Hepatocyte (in vitro differentiated cells): ENCODE measurements at places on chromosomes 5 and 9.

DNA sequence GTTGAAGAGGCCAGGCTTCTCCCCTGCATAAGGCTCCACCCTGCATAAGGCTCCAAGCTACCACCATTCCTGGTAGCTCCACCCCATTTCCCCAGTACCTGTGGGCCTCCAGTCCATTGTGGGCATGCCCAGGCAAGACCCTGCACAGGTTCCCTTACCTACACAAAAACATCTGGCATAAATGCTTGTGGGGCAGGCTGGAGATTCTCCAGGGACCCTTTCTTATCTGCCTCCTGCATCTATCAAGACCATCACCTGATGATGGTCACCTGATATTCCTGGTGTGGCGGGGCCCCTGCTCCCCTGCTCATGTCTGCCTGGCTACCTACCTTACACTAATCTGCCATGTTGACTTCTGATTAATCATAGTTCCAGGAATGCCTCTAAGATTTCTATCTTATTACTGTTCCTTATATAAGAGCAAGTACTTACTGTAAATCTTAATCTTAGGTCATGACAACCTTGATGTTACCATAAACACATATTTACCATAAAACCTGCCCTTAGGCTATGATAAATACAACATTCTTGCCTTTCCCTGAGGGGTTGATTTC is 41.0 kb downstream of the FGD3 start:
- no peak for DNase-seq

- no peak for DNase-seq
Observed at GRCh38 chr5:168801567-168801966, 222.4 kb upstream of the PANK3 start.

- DNase-seq, result no peak
Observed at GRCh38 chr9:127812011-127812410, 9.3 kb downstream of the FPGS start.

GRCh38 chr5:24094081-24094679 is 550.6 kb downstream of the CDH10 start:
- no peak for DNase-seq

DNA sequence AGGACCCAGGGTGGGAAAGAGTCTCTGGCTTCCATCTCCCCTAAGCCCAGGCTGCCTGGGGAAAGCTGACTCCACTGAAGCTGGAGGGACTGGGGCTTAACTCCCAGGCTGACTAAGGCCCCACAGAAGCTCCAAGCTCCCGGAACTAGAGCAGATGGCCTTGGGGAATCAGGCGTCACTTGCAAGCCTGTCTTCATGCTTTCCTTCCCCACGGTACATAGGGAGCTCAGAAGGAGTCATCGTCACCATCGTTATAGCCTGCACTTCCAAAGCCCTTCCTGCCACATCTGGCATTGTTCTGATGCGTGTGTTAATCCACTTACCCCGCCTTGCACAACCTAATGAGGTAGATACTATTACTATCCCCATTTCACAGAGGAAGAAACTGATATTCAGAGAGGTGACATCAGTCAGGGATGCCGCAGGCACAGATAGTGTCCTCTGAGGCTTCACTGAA is 11.5 kb downstream of the AQP3 start:
- DNase-seq, result no peak

DNA sequence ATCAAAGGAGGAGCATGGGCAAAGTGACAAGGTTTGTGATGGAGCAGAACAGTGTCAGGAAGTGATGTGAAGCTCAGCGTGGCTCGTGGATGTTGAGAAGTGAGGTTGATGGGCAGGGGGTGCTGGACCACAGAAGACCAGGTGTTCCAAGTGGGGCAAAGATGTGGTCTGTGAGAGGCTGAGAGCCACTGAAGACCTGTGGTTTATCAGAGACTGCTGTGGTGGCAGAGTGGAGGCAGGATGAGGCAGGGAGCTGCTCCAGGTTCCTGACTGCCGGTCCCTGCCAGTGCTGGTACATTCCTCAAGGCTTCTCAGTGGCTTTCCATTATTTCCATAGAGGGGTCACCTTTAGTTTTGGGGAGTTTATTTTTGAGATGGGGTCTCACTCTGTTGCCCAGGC is 19.1 kb downstream of the PALM2AKAP2 start:
- no peak for DNase-seq

- DNase-seq, result no peak
Observed at GRCh38 chr5:113381791-113382190, 53.0 kb downstream of the TSSK1B start.

- no peak for DNase-seq
Observed at GRCh38 chr5:33887268-33887667, 4.5 kb downstream of the ADAMTS12 start.

- peak; percentile 68 for DNase-seq
Observed at GRCh38 chr5:95731571-95732554, 727 bp downstream of the RHOBTB3 start.

DNA sequence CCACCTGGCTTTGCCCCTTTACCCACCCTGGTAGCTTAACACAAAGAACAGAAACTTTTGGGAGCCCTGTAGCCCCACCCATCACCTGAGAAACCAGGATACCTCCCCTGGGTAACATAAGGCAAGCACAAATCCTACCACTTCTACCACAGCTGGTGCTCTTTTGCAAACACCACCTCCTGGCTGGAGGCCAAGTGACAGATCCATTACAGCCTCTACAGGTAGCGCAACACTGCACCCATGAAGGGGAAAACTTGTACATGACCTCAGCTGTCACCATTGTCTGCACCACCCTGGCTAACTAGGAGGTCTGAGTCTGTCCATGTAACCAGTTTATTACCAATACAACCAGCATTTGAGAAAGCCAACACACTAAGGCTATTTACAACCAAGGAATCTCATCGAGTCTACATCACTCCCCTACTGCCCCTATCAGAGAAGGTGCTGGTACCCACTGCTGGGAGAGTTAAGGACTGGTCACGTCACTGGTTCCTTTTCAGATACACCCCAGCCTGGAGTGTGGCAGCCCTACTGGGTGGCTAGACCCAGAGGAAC is 128.6 kb downstream of the PJA2 start:
- no peak for DNase-seq

GRCh38 chr5:56085193-56085592 is 90.4 kb upstream of the IL6ST start:
- DNase-seq, result no peak

- DNase-seq, result no peak
Observed at GRCh38 chr9:87519461-87519860, 21.8 kb downstream of the DAPK1 start.

- DNase-seq, result no peak
Observed at GRCh38 chr5:145826895-145827674, 8.1 kb downstream of the PRELID2 start.

DNA sequence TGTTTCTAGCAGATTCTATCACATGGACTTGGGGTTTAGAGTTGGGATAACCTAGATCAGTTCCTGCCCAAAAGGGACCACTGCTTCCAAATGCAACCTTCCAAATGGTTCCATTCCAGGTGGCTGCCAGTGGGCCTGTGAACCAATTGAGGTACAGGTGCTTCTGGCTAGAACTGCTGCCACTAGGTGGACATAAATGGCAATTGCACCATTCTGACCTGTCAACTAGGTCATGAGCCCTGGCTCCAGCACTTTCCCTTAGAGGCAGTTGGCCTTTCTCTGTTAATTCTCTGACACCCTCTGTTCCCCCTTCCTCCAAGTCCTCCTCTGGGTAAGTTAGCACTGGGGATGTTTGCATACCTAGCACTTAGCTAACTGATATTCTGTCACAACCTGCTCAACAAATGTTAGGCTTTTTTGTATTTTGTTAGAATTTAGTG is 16.6 kb upstream of the HEMGN start:
- DNase-seq, result peak; percentile 60

DNA sequence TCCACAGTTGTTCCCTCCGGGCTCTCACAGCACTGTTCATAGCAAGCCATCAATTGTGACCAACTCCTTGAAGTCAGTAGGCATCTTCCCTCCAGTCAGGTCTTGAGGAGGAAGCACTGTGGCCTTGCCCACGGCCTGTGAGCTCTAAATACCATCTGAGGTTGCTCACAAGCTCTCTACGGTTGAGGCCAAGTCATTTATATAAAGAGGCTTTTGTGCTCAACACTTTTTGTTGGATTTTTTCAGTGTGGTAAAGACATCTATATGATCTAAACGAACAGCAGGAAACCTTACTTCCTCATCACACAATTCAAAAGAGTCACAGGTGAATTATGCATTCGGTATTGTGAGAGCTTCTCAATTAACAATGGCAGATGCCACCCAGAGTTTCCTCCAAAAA is 97.3 kb downstream of the ZNF462 start:
- DNase-seq, result no peak

GRCh38 chr5:1183424-1184162 is 17.8 kb upstream of the SLC6A19 start:
- DNase-seq, result no peak

DNA sequence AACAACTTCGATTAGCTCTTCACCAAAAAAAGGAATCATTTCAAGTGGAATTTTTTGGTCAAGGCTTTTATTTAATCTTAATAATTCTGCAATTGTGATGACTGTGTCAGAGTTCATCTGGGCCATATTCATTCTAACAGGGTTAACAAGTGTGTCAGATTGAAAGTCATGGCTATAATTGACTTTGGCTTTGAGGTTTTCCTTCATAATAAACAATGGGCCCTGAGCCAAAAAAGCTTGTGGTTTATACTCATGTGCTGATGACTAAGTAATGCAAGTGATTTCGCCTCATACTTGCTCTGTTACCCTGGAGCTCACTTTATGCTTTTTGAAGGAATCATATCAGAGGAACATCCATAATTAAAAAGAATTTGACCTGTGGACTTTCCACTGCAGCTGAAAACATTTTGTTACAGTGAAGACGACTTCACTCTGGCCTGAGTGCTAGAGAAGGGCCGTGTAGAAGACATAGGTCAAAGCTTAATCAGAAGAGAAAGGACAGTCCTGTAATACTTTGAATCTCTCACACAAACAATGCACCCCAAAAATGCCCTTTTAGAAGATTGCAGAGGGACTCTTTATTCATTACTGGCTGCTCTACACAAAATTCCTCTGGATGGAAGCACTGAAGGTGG is 101.7 kb downstream of the GDNF start:
- peak; percentile 57 for DNase-seq

DNA sequence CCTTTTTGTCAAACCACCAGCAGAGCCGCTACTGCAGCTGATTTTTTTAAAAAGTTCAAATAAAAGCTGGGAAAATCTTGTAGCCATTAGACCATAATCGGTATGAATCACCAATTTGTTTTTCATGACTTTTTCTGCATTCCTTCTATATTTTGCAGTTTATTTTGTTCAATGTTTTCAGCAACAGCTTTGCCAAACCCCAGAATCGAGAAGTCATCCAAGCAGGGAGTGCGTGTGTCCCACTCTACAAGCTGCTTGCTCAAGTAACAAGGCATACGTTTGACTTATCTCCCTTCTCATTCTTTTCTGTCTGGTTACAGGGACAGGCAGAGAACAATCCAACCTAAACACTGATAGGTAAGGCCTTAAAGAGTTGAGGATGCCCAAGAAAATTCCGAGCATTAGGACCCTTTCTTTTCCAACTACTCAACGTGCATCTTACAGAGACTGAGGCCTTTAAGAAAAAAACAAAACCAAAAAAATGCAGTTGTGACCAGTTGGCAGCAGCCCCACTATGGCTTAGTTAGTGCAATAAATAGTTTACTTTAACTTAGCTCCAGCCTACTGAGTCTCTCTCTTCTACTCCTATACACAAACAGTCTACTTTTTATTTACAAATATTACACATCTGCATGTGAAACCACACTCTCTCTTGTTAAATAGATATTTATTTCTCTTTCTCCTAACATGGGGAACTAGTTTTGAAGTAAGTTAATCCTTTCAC is 134.7 kb upstream of the SLIT3 start:
- peak; percentile 17 for DNase-seq

GRCh38 chr9:87007711-87008366 is 60.5 kb upstream of the GAS1 start:
- no peak for DNase-seq

GRCh38 chr5:31470608-31471007 is 61.3 kb downstream of the DROSHA start:
- no peak for DNase-seq

- DNase-seq, result no peak
Observed at GRCh38 chr5:78644741-78645300, 3.8 kb downstream of the LHFPL2 start.

GRCh38 chr5:131846536-131846935 is 49.7 kb upstream of the FNIP1 start:
- DNase-seq, result no peak

GRCh38 chr5:165829504-165829903 is 2324.1 kb downstream of the MAT2B start:
- no peak for DNase-seq

DNA sequence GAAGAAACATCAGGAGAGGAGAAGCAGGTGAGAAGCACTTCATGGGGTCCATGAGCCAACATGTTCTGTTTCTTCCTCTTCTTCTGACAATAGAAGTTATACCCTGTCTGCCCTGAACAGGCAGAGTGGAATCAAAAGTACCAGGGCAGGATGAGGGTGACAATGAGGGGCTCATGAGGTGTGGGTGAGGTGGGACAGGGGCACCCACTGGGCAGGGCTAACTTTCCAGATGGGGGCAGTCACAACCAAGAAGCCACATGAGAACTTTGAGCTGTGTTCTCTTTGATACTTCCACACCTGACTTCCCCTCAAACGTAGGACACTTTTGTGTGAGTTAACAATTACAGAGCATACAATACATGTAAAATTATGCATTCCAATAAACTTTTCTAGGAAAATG is 92.7 kb downstream of the LHFPL2 start:
- DNase-seq, result no peak

- no peak for DNase-seq
Observed at GRCh38 chr9:21806644-21807043, 4.2 kb downstream of the MTAP start.

DNA sequence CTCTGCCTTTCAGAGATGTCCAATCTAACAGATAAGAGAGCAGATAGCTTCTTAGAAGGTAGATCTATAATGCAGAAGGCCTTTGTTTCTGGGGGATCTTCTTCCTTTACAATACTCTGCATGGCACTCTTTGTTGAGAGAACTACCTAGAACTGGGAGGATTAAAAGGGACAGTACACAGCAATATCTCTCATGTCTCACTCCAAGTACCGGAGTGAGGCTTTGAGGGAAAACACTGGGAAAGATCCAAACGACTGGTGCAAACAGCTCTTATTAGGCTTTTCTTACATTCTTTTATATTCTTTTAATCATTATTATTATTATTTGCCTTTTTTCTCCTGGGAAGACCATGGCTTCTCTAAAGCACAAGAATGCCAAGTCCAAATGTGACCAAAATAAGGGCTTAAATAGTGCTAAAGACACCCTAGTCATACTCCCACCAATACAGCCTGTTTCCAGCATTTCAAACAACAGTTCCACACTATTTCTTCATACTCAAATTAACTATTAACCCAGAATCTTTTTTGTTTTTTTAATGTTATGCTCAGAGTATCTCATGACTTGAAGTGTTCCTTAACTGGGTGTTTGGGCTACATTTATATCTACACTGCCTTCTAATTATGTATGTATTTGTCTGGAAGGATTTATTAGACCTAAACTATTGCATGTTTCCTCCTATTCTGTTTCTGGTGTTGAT is 52.7 kb downstream of the ABHD17B start:
- no peak for DNase-seq
